ENCODE measurements at places on chromosomes 7 and 10.

- no peak for DNase-seq
Observed at GRCh38 chr10:43333653-43334052, 37.8 kb upstream of the FXYD4 start.

GRCh38 chr7:2040893-2041270 is 191.9 kb downstream of the MAD1L1 start:
- DNase-seq, result no peak

DNA sequence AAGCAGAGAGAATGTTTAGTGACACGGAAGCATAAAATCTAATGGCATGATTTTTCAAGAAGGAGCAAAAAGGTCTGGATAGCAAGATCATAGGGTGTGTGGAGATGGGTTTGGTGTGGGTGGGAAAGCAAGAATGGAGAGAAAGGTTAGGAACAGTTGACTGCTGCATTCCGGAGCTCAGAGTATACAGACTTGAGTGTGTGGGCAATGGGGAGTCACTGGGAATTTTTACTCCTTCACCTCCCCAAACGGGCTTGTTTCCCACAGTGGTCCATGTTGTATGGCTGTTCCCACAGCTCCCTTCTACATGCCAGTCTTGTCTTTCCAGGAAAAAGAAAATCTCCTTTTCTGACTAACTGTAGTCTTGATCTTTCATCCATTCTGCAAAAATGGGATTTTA is 122.1 kb downstream of the CDK6 start:
- DNase-seq, result no peak

DNA sequence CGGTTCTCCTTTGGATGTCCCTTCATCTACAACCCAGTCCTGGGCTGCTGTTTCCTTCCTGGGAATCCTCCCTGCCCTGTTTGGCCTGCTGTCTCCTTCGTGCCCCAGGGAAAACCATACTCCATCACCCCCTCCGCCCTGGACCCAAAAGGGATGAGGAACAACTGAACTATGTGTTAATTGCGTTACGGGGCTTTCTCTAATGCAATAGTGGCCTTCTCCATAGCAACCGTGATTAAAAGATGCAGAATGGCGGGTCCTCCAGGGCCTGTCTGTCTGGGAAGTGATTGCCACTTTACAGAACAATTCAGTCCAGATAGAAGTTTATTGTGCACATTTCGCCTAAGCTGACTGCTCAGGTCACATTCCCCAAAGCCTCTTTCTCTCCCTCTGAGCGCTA is 112.0 kb upstream of the FGFR2 start:
- no peak for DNase-seq

GRCh38 chr10:110841767-110842267 is 29.9 kb upstream of the PDCD4 start:
- DNase-seq, result no peak

DNA sequence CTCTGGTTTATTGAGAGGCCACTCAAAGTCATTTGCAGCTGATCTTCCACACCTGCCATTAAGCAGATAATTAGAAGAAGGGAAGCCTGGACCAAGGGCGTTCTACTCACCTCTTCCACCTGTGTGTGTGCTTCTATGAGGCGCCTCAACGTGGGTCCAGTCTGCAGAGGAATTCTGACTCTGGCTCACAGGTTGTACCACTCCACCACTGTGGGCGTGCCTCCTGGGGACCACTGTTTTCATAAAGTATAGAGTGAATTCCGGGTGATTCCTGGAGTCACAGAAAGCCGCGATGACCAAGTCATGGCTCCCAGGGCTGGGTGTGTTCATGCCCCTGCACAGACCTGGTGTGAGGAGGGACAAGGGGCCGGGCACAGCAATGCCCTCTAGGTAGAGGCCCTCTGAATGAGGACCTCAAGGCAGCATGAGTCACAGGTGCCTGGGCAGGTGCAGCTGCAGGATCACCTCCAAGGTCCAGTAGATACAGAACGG is 408.3 kb upstream of the MGMT start:
- no peak for DNase-seq

- no peak for DNase-seq
Observed at GRCh38 chr10:79268742-79269141, 78.5 kb upstream of the PPIF start.

DNA sequence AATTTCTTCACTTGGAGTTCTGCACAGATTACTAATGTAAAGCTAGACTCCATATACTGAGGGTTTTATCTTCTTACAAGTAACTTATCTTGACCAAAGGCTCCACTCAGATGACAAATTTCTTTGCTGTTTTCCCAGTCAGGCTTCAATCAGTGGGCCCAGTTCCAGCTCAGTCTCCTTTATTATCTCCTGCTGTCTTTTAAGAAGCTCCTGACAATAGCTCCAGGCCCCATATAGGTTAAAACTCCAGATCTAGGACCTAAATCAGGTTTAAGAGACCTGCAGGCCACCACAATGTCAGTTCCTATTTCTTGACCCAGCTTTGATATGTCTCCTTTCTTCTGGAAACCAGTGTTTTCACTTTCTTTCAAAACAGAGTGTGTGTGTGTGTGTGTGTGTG is 165.2 kb downstream of the RELN start:
- DNase-seq, result no peak

GRCh38 chr7:108088729-108089128 is 41.4 kb downstream of the LAMB4 start:
- no peak for DNase-seq

GRCh38 chr7:108290459-108291151 is 160.4 kb upstream of the LAMB4 start:
- no peak for DNase-seq

DNA sequence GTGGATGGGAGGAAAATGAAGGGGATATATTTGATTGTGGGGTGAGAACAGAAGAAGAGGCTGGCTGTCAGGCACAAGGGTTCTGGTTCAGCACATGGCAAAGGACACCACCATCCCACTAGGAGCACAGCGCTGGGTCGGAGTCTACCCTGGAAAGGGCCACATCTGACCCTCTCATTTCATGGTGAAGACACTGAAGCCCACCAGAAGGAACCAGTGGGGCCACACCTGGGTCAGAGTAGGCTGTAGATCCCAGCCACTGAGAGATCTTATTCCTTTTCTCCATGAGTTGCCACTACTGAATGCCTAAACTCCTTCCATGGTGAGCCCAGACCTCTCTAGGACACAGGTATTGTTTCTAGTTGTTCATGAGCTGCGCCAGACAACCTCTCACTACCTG is 25.8 kb downstream of the SFTPD start:
- DNase-seq, result no peak

- DNase-seq, result no peak
Observed at GRCh38 chr7:92259610-92260247, 14.0 kb downstream of the ANKIB1 start.

DNA sequence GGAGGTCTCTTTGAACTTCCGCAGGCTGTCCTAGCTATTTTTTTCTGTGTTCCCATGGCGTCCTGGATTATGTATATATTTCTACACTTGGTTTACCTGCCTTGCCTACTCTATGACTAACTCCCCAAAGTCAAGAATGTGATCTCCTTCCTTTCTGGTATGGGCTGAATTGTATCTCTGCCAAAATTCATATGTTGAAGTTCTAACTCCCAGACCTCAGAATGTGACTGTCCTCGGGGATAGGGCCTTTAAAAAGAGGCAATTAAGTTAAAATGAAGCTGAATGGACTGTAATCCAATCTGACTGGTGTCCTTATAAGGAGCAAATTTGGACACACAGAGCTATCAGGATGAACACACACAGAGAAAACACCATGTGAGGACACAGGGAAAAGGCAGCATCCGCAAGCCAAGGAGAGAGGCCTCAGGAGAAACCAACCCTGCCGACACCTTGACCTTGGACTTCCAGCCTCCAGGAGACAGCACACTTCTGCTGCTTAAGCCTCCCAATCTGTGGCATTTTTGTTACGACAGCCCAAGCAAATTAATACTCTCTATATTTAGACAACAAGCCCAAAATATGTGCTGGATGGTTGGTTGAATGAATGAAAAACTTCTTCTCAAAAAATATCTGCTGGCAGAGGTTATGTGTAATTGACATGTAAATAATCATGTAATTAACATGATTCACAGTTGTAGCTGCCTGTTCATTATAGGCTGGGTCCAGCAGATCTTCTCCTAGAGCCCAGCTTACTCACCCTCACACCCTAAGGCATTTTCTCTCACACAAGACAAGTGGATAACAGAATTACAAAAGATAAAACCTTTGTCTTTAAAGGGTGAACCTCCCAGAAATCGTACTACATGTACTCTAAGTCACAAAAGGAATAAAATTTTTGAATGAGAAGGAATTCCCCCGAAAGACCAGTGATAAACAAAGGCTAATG is 123.7 kb downstream of the CUBN start:
- DNase-seq, result no peak

DNA sequence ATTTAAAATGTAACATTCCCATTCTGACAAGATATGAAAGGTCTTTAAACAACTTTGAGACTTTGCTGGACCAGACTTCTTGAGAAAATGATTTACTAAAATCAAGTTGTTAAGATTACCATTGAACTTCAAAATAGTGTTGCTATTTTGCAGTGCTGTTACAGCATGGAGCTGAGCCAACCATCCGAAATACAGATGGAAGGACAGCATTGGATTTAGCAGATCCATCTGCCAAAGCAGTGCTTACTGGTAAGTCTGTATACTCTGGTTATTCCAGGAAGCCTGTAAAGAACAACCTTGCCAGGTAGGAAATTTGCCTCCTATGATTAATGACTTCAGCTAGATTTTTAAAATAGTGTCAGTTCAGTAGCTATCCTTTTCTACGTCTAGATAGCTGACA is 18.8 kb downstream of the TNKS2 start:
- no peak for DNase-seq

DNA sequence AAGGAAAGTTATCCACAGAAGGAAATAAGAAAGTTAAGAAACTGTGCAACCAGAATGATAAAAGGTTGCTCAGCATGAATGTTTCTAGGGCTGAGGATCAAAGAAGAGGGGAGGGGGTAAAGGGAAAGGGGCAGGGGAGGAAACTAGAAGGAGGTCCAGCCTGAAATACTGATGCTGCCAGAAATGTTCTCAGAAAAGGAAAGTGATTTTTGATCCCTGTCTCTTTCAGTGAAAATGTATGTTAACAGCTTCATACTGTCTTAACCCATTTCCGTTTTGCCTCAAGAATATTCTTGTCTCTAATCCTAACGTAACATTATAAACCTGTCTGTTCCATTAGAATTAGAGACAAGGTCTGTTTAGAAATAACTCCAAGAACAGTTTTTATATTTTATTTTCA is 49.6 kb downstream of the NEBL start:
- no peak for DNase-seq

DNA sequence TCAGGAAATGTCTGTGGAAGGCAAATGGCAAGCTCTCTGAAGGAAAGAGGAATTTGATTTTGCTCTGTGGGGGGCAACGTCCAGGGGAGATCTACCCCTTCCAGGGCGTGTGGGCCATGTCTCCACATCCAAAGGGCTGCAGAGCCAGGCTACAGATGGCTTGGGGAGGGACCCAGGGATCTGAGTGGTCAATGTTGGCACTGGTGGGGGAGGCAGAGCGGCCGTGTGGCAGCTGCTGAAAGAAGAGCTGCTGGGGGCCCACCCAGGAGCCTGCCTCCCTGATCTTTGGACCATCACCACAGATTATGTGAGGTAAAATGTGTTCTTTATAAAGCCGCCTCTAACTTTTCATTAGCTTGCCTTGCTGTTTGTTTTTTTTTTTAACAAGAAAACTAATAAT is 144.1 kb downstream of the HERPUD2 start:
- DNase-seq, result no peak

DNA sequence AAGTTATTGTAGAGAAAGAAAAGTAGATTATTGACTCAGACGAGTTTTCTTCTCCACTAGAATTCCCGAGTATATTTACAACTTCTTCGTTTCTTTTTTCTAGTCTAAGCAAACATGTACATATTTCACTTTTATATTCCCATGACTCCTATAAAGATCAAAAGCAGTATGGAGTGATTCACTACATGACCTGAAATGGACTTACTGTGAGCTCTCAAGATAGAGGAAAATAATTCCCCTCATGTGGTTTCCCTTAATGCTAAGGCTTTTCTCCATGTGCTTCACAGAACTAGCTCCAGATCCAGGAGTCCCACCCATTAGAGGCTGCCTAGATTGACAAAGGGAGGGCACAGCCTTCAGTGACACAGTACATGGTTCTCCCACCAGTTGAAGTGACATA is 823.1 kb upstream of the LRRTM3 start:
- no peak for DNase-seq

DNA sequence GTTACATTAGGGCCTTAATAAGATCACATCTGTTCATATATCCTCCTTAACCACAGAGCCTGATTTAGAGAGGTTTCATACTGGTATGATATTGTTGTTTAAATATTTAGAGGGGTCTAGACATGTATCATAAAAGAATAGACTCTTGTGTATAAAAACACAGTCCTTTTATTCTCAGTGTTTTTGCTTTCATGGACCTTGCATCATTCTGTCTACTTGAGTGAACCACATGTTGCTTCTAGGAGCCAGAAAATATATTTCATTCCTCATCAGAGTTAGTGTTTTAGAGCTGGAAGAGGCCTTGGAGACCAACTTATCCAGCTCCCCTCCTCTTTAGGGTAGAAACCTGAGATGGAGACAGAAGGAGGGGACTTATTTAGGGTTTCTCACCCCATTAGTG is 312.8 kb downstream of the LRMDA start:
- no peak for DNase-seq

- no peak for DNase-seq
Observed at GRCh38 chr7:152406491-152406890, 29.3 kb downstream of the KMT2C start.

DNA sequence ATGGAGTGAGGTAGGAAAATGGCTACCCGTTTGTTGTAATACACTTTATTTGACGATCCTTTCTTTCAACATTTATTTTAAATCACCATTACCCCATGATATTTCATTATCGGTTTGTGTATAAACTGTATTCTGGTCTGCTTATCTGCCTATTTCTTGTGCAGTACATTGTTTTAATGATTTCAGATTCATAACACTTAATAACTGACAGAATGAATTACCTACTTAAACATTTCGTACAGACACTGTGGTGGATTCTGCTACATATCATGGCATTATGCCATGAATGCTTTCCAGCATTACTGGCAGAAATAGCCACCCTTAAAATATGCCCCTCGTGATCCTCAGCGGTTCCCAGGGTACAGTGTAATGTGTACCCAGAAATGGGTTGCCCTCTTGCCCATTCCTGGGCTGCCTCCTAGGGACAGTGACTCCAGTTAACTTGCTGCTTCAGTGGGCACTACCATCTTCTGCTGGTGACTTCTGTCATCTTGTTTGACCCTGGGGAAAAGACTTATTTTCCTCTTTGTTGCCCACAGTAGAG is 74.5 kb downstream of the C1GALT1 start:
- DNase-seq, result no peak

- no peak for DNase-seq
Observed at GRCh38 chr7:4675771-4676367, 6.2 kb upstream of the FOXK1 start.

DNA sequence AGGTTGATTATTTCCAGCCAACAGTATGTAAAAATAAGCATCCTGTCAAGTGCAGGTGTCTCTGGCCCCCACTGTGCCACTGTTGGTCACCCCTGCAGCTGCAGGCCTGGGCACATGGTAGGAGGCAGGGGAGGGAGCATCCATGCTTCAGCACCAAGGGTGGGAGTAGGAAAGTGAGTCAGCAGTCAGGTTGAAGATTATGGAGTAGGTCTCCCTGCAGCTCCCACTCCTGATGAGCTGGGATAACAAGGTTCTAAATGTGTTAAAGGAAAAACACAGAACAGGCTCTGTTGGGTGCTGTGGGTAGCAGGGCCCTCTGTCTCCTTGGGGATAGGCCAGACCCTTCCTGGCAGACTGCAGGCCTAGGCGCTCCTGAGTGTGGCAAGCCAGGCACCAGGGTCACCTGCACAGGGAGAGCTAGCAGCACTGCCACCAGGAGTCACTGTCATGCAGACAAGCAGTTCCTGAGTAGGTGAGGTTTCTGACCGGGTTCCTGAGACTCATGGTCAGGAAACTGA is 59.3 kb downstream of the NUDCD3 start:
- DNase-seq, result no peak

GRCh38 chr10:124105045-124105444 is 11.6 kb upstream of the CHST15 start:
- no peak for DNase-seq
